ENCODE measurements at places on chromosomes 4 and X.

- DNase-seq: no peak
These were observed 192.8 kb downstream of the DCTD start for GRCh38 chr4:182724414-182724813.

DNA sequence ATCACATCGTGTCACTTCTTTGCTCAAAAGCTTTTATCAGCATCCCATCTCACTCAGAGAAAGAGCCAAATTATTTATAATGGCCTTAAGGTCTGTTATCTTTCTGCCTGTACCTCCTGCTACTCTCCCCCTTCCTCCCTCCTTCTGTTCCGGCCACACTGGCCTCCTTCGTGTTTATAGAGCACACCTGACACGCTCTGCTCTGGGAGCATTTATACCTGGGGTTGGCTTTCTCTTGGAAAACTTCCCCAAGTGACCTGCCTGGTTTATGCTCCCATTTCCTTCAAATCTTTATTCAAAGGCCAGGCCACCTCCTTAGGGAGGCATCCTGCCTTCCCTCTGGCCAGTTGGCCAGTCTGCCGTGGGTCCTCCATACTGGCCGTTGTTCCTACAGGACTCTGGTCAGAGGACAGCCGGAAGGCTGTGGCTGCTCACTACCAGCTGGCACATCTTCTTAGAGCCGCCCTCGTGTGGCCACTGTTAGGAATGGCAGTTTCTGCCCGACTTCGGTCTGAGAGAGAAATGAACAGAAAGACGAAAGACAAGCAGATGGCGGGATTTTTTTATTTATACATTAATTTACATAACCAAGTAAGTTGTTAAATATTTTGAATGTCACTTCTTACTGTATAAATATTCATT lies 80.2 kb upstream of the CBLL2 start:
- peak; percentile 30 for DNase-seq

DNA sequence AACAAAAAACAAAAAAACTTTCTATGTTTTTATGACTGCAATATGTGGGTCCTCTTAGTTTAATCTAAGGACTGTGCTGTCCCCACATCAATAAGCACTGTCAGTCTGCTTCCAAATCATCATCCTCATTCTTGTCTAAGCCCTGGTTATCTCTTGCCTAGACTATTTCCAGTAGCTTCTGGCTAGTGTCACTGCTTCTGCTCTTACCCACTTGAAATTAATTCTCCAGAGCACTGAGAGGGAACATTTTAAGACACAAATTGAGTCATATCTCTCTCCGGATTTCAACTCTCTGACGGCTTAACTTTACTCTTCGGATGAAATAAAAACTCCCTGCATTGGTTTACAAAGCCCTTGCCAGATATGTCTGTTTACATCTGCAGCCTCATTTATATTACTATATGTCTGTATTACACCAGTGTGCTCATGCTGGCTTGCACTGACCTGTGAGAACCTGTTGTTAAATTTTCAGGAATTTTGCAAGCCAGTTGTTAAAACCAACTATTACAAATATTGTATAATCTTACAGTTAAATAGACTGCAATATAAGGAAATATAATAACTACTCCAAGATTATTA lies 345.9 kb downstream of the ADGRL3 start:
- DNase-seq: no peak

- DNase-seq: no peak
These were observed 14.8 kb downstream of the PPP2R3B start for GRCh38 chrX:371907-372306.

DNA sequence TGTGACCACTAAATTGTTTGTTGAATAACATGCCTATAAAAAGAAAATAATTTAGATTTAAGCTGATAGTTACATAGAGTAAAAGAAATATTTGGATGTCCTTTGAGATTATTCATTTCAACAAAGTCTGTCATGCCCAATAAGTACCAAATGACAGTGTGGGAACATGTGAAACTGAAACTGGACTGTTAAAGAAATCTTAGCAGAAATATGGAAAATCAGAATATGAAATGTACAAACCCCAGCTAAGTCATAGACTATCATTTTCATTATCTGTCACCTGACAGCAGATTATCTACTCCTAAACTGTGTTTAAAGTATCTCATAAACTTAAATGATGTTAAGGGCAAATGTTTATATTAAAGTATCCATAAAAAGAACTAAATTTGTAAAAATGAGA lies 437.8 kb upstream of the FAM241A start:
- DNase-seq: no peak

DNA sequence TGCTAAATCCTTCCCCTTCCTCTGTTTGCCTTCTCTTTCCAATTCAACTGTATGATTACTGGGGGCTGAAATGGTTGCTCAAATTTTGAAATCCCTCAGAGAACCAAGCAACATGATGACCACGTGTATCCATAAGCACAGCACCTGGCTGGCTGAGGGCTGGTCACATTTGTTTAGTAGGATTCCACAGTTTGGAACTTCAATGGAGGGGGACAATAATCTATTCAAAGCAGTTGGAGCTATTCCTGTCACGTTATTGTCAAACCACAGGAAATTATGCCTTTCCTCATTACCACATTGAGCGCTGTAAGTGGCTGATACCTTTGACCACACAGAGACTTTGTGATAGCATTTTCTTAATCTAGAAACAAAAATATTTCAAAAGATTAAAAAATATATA lies 7.0 kb downstream of the TMSB4X start:
- DNase-seq: no peak

- no peak for DNase-seq
These were observed 36.3 kb downstream of the GPR143 start for GRCh38 chrX:9729171-9729885.

GRCh38 chrX:134631426-134632346 lies 26.6 kb downstream of the PLAC1 start:
- DNase-seq: no peak

DNA sequence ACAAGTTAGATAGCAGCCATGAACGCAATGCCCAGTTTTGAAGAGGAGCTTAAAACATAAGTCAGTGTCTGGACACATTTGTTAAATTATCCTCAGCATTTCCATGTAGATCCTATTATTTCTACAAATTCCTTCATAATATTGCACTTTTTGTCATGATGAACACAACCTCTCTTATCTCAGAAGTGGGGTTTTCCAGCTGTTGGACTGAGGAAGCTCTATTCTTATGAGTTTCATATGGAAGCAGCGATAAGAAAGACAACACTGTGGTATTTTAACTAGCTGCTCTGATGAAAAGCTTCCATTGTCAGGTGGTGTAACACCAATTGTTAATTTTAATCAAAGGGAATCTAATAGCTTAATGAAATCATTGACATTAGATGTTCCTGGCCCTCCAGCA lies 308.7 kb downstream of the GBA3 start:
- no peak for DNase-seq

DNA sequence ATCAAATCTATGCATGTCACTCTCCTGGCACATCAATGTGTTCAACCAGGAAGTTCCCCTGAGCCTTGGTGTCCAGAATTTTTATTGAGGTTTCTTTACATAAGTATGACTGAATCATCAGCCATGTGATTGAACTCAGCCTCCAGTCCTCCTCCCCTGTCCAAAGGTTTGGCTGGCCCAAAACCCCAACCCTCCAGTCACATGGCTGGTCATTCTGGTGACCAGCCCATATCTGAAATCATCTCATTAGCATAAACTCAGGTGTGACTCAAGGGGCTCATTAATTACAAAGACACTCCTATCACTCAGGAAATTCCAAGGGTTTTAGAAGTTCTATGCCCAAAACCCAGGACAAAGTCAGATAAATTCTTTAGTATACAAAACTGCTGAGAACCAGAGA lies 20.6 kb upstream of the SUPT20HL2 start:
- no peak for DNase-seq

DNA sequence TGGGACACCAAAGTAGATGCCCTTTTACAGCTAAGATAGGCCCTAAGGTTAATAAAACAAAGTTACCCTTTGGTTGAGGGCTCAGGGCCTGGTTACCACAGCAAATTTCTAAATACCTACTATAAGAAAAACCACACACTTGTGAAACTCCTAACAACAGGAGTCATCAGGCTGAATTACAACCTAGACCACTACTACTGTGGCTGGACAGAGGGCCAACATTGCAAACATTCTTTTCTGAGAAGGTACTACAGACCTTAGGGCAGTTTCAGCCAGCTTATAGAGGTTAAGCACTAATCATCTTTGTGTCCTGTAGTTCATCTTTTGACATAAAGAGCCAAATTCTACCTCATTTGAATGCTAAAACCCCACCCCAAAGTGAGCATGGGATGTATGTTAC lies 504.0 kb downstream of the RAPGEF2 start:
- no peak for DNase-seq

DNA sequence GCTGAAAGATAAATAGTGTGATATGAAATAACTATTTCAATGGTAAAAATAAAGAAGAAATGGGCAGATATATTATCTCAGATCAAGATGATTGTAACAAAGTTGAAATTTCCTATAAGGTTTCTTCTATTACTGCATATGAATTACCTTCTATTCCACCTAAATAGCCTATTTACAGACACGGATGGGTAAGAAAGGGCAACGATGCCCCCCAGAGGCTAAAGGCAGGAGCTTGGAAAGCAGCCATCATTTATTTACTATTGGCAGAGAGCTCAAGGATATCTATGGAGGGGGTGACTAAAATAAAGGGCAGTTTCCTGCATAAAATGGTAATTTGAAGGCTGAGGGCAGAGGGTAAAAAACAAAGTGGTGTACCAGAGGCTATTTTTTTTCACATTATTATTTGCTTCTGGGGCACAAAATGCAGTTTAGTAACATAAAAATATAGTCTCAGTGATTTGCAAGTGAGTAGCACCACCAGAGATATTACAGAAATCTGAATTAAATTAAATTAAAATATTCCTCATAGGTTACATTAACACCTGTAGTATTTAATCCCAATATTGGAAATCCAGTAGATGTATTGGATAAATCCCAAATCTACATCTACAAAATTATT lies 123.1 kb downstream of the BTC start:
- DNase-seq: peak; percentile 9

DNA sequence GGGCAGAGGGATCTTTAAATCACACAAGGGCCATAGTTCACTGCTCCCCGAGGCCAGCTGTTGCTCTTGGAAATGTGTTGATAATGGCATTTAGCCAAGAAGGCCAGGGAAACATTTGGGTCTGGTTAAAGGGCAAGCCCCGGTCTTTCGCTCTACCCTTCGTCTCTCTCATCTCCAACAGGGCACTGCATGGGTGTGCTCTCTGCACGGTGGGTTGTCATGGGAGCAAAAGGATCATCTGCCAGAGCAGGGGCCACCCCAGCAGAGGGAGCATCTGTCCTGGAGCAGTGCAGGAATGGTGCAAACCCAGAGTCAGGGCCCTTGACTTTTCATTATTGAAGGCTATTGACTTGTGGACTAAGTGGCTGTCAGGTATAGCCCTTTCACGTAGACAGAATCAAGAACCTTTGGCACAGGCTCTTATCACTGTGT lies 22.7 kb upstream of the PGRMC2 start:
- no peak for DNase-seq

DNA sequence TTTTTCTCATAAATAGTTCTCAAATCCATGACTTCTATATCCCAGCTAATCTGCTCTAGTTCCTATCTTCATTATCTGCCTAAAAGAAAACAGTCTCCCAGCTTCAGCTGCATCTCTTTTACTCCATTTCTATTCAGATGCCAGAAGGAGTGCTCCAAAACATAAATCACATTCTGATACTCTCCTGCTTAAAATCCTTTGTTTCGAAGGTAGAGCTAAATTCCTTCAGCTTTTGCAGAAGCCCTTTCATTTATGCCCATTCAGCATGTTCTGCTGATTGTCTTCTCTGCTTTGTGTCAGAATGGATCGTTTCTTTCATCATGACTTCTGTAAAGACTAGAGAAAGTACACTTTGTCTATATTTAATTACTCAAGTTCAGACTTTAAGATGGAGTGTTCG lies 440.1 kb upstream of the SMIM31 start:
- no peak for DNase-seq

DNA sequence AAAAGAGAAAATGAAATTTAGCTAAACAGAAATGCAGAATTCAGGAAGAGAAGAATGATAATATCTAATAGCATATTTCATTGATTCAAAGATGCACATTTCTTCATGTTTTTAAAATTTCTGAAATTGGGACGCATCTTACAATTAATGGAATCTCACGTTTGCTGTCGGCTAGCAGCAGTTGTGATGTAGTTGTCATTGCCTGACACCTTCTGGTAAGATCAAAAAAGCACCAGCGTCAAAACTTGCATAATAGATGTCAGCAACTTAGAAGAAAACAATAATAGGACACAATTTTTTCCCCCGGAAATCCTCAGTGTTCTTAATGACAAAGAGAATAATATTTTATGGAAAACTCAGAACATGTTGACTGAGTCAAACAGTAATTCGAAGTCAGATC lies 29.8 kb upstream of the SLC7A3 start:
- no peak for DNase-seq

- DNase-seq: no peak
These were observed 40.3 kb downstream of the PPM1K start for GRCh38 chr4:88244056-88244455.

GRCh38 chrX:134908356-134908755 lies 82.4 kb upstream of the SMIM10 start:
- DNase-seq: no peak

- DNase-seq: no peak
These were observed 2.2 kb upstream of the CTBP1 start for GRCh38 chr4:1250921-1251772.

DNA sequence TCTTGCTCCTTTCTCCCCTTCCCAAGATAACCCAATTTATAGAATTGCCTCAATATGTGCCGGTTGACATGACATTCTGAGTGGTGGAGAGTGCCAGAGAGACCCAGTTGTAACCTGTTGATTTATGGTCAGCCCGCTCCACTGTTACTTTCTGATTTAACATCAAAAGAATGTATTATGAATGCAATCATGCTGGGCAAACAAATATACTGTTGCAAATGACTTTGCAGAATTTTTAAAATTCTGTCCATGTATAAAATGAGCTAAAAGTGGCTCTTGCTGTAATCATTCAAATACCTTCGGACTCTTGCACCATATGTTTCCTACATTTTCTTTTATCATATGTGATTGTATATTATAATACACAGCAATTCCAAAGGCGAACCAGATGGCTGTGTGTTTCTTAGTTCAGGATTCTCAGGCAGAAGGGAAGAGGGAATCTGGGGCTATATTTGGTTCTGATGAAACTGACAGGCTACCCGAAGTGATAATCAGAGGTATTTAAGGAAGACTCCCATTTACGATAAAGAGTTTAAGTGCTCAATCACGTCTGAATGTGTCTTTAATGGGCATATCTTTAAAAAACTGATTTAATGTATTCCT lies 131.7 kb downstream of the CLCN4 start:
- no peak for DNase-seq

- no peak for DNase-seq
These were observed 64.5 kb upstream of the PRSS12 start for GRCh38 chr4:118417325-118417724.

DNA sequence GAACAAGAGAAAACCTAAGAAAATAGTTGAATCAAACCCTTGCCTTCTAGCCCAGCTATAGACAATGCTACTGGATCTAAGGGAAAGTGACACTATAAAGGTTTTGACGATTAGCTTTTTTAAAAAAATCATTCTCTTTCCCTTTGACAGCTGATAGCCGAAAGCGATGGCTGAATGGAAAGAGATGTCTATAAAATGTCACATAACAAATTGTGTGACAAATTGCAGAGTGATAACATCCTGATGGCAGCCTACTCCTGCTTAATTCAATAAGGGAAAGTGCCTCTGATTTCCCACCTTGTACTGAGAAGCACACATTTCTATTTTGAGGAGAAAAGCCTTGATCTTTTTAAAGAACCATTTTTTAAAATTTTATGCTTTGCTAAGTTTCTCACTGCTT lies 114.5 kb downstream of the SORBS2 start:
- no peak for DNase-seq

GRCh38 chr4:2322841-2323240 lies 60.9 kb upstream of the MXD4 start:
- DNase-seq: no peak

Measured in stimulated activated CD8-positive, alpha-beta memory T cell treated with anti-CD3 and anti-CD28 coated beads, Interleukin-4, amount 100 ng/mL, for 24 hours (primary cell).